ENCODE measurements at places on chromosomes 7 and 10.

DNA sequence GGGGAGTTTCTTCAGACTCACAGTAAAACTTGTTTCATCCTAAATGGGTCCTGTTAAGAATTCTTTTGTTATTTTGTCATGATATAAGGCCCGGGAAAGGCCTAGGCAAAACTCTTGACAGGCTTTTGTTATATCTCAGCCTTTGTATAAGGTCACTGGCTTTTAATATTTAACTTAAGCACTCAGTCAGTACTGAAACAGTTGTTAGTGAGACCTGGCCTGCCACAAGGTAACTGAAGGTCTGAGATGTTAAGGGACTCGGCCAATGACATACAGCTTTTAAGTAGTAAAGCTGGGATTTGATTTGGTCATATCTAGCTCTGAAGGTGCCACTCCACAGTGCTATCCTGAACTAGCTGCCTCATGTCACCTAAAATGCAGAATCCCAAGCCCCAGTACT is 57.2 kb upstream of the STEAP4 start:
- no peak for DNase-seq

- DNase-seq, result no peak
Observed at GRCh38 chr7:93828260-93828659, 62.3 kb downstream of the TFPI2 start.

DNA sequence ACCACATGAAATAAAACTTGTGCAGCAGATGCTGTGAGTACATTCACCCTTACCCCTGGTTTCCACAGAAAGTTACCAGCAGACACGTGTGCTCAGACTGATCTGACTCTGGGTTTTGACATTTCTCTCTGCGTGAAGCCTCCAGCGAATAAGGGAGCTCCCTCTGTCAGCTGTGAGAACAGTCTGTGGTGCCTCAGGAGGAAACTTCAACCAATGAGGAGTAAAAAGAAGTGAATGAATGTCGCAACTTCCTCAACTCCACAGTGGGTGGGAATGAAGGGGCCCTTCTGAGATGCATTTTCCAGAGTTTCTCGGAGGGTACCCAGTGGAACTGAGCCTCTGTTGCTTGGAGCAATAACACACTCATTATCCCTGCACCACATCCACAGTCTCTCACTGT is 743.4 kb downstream of the TNS3 start:
- DNase-seq, result no peak

GRCh38 chr10:71963351-71964097 is 671 bp upstream of the CHST3 start:
- DNase-seq, result no peak

DNA sequence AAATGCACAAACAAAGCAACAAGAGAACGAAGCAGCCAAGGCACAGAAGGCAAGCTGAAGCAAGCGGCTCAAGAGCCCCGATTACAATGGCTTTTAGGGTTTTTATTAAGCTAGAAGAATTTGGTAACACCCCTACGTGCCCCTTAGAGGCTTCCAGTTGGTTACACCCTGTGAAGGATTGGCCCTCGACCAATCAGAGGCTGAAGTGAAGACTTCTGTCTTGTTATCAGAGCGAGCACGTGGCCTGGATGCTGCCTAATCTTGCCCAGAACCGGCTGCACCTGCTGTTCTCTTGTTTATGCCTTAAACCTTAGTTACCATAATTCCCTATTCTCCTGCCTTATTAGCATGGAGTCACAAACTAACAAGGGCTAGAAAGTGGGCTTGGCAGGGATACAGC is 21.4 kb downstream of the KCNK18 start:
- no peak for DNase-seq

GRCh38 chr7:129431911-129432643 is 2.2 kb upstream of the STRIP2 start:
- DNase-seq, result no peak

- DNase-seq, result no peak
Observed at GRCh38 chr7:23012908-23013714, 819 bp downstream of the HYCC1 start.

DNA sequence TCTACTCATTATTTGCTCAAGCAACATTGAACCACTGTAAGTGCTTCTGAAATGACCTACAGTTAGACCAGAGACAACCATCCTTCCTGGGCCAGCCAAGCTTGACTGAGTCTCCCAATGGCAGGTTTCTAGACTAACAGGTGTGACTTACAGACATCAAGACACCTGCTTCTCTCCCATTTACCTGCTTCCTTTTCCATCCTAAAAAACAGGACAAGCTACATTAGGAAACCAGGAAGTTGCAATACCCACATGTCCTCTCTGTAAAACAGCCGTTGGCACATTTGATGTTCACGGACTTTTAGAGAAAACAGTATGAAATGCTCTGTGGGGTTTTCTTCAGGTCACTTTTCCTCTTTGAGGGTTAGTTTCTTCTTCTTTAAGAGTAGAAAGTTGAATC is 4.0 kb downstream of the HECW1 start:
- no peak for DNase-seq

- DNase-seq, result no peak
Observed at GRCh38 chr10:58967551-58968388, 208.7 kb upstream of the PHYHIPL start.

DNA sequence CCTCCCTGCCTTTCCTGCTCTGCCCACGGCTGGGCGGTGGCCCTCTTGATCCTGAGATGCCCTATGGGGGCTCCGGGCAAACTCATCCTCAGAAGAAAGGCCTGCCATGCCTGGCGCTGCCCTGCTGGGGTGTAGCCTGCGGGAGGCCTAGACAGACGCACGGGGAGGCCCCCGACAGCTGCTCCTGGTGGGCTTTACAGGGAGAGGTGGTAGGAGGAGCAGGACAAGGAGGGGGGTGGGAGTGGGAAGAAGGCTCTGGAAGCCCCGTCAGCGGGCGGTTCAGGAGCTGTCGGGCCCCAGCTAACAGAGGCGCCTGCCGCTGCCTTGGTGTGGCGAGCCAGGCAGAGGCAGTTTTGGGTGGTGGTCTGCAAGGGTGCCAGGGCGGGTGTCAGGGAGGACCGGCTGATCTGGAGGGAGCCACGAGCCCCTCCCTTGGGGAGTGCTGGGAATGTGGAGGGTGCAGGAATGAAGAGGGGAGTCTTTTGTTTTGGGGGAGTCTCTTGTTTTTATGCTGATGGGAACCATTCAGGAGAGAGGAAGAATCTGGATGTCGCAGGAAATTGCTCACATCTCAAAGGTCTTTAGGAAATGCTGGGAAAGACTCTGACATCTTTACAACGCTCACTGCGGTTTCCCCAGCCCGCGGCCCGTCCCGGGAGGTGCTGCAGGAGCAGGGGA is 63.5 kb downstream of the CFAP46 start:
- DNase-seq, result no peak

DNA sequence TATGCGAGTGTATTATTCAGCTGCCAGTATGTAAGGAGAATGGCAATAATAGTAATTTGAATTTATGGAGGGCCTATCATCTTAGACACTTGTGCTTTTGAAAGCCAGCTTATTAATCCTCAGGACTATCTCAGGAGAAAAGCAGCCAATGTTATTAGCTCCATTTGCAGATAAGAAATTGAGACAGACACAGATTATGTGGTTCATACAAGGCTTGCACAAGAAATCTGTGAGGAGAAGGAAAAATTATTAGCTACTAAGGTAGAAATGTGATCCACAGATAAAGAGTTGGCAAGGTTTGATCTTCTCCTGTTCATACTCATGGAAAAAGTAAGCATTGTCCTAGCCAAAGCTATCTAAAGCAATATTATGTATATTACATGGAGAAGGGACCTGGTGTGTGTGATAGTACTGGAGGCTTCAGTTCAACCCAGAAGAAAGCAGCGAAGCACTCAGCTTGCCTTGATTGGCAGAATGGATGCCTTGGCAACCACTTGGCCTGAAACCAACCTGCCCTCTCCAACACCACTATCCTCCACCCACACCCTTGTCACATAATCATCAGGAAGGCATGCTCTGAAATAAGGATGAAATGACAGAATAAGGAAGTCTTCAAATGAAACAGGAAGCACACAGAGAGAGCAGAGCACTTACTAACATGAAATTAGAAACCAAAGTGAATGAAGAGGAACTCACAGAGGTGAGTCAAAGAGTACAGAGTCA is 18.0 kb downstream of the MACC1 start:
- DNase-seq, result no peak

GRCh38 chr10:7649673-7650300 is 17.0 kb downstream of the ITIH5 start:
- no peak for DNase-seq

DNA sequence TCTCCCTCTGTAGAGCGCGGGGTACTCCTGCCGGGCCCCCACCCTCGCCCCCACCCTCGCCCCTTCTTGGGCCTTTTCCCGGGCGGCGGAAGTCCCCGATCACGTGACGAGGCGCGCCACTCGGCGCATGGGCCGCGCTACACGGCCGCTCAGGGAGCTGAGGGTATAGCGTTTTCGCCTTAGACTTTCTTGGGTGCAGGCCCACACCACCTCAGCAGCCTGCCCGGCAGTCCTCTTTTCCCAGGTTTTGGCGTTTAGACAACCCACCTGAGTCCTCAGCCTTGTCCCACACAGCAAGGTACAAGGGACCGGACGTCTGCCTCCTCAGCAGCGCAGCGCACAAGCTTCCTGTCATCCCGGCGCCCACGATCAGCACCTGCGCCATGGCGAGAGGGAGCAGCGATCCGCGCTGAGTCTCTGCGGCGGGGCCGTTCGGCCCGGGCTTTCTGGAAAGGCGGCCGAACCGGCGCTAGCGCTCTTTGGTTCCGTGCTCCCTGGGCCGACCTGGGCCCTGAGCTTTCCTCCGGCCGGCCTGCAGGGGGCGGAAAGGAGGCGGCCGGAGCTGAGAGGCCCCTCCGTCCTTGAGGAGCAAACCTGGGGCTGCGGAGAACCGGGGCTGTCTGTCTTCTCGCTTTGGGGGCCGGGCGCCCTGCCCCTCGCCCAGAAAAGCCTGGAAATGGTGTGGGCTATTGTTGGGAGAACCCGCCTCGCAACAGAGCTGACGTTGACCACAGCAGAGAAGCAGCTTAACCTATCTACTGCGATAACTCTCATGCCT is at the start of gene RNLS:
Gene RNLS, minus strand, starts transcription at position 513 of the 778 bp plus-strand sequence.
- DNase-seq, result peak; percentile 72

DNA sequence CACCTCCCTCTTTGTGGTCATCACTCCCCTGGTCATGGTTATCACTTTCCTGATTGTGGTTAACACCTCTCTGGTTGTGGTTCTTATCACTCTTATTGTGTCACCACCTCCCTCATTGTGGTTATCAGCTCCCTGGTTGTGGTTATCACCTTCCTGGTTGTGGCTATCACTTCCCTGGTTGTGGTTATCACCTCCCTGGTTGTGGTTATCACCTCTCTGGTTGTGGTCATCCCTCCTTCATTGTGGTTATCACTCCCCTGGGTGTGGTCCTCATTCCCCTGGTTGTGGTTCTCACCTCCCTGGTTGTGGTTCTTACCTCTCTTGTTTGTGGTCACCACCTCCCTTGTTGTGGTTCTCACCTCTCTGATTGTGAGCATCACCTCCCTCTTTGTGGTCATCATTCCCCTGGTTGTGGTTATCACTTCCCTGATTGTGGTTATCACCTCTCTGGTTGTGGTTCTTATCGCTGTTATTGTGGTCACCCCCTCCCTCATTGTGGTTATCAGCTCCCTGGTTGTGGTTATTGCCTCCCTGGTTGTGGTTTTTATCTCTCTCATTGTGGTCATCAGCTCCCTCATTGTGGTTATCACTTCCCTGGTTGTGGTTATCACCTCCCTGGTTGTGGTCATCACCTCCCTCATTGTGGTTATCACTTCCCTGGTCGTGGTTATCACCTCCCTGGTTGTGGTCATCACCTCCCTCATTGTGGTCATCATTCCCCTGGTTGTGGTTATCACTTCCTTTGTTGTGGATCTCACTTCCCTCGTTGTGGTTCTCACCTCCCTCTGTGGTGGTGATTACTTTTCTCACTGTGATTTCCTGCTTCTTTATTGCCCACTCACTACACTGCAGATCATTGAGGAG is 106.7 kb downstream of the GPR26 start:
- no peak for DNase-seq

DNA sequence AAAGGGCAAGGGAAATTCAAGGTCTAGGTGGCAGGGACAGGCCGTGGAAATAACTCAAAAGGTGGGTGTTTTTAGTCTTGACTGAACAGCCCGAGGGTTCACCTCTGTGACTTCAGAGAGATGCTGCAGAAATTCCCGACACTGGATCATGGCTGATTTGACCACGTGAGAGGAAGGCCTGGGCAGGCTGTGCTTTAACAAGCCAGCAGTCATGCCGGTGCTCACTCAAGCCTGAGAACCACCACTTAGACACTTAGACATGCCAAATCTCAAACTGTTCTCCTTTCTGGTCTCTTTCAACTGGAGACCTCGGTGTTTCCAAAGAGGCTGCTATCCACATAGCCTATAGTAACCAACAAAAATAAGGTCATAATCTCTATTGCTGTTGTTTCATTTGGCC is 15.4 kb downstream of the TECTB start:
- DNase-seq, result no peak

GRCh38 chr7:130940326-130940725 is 206.3 kb upstream of the KLF14 start:
- no peak for DNase-seq

- DNase-seq, result peak; percentile 51
Observed at GRCh38 chr7:141071260-141071854, 2.5 kb upstream of the TMEM178B start.

- no peak for DNase-seq
Observed at GRCh38 chr10:17226891-17227303, 1.1 kb upstream of the VIM start.

DNA sequence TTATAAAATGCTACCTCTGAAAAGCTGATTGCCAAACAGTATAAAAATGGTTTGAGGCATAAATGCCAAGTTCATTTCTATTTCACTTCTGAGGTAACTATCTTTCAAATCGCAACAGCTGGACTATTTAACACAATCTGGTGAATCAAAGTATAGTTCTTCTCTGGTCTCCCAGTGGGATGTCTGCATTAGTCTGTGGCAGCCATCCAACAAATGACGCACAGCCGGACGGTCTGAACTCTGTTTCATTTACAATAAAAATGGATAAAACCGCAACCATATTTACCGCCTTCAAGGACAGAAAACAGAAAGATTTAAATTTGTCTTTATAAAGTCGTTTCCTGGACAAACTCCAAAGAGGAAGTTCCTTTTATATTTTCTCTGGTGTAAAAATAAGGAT is 41.9 kb downstream of the ENO4 start:
- DNase-seq, result no peak

DNA sequence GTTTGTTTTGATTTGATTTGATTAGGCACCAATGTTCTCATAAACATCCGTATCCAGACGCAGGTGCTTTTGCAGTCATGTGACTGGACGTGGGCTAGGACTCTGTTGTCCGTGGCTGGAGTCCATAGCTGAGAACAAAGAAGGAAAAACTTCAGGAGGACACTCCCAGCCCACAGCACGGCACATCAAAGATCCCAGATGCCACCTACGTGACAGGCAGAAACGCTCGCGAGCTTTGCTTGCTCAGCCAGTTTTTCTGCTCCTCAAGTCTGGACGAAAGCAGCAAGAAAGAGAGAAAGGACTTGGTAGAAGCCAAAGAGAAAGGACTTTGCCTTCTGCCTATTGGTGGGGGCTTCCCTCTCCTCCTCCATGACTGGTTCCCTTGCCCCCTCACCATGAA is 6.9 kb upstream of the ZKSCAN1 start:
- DNase-seq, result no peak

- DNase-seq, result no peak
Observed at GRCh38 chr7:83677180-83677866, 28.4 kb upstream of the SEMA3E start.

Measured in CD4-positive, alpha-beta T cell treated with Interleukin-2 at 100 ng/mL for 4 hours (primary cell).